Camera-type eye (tissue), 1 donor: ENCODE measurements at places on chromosomes 1 and 21. TPM values are rescaled to one million over a fixed set of nuclear protein-coding genes. Genes with fewer than 3 reads are reported as not detected.

USP24 gene
- 80.5 TPM for total RNA-seq

KCNT2 gene
- total RNA-seq, result 18.0 TPM

PANK4 gene
- 61.7 TPM for total RNA-seq

C1orf87 gene
- not detected for total RNA-seq

NUP210L gene
- total RNA-seq, result 0.11 TPM

CLCA1 gene
- total RNA-seq, result not detected

SNAPIN gene
- 43.6 TPM for total RNA-seq

KHDRBS1 gene
- total RNA-seq, result 146 TPM

IVL gene
- 0.44 TPM for total RNA-seq

RGS8 gene
- 160 TPM for total RNA-seq

ADGRL4 gene
- total RNA-seq, result 20.1 TPM

OR10T2 gene
- not detected for total RNA-seq

PLA2G2F gene
- not detected for total RNA-seq

RBBP4 gene
- total RNA-seq, result 252 TPM

CTPS1 gene
- total RNA-seq, result 31.7 TPM

TSPAN1 gene
- 0.49 TPM for total RNA-seq

DUSP10 gene
- total RNA-seq, result 27.5 TPM

DYNLT5 gene
- total RNA-seq, result 4.6 TPM

MX2 gene
- total RNA-seq, result 1.9 TPM

CD160 gene
- total RNA-seq, result not detected

CYP4Z1 gene
- 0.33 TPM for total RNA-seq

EPHA10 gene
- total RNA-seq, result 9.4 TPM

VWA5B1 gene
- total RNA-seq, result 1.1 TPM

KIF2C gene
- 6.5 TPM for total RNA-seq

IL22RA1 gene
- total RNA-seq, result not detected

RRP1 gene
- 24.2 TPM for total RNA-seq

SYT2 gene
- 3.6 TPM for total RNA-seq

FPGT gene
- total RNA-seq, result 35.5 TPM

FAM72C gene
- total RNA-seq, result 0.77 TPM

ADAMTS4 gene
- total RNA-seq, result 5.4 TPM

S100A1 gene
- total RNA-seq, result 3.5 TPM

SLC1A7 gene
- total RNA-seq, result 148 TPM

LRRC40 gene
- total RNA-seq, result 39.9 TPM

LCA5L gene
- 3.8 TPM for total RNA-seq

DTL gene
- total RNA-seq, result 7.7 TPM
